Stimulated activated CD8-positive, alpha-beta memory T cell treated with anti-CD3 and anti-CD28 coated beads, Interleukin-15, amount 100 ng/mL, for 24 hours (primary cell): ENCODE measurements at places on chromosomes 4 and X.

DNA sequence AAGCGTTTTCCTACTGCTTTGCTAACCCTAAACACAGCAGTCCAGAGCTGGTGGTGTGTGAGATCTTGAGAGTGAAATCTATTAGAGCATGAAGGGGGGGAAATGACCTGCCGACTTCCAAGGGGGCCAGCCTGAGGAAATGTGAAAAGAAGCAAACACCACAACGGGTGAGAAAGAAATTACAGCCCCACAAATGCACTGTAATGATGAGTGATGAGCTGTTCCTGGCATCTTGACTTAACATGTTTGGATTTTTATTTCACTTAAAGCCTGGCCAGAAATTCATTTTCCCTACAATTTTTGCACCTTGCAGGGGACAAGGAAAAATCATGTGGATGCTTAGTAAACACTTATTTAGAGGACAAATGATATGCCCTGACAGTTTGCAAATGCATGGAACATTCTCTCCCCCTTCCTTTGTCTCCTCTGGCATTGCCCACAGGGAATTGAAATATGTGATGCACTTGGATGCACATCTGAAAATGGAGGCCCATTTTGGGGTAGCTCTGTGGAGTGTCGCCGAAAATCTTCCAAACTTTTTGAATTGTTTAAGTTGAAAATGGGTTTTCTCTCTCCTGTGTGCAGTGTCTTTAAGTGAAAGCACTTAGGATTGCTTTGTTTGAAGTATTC, 84.3 kb upstream of the TMEM150C start:
- DNase-seq, result no peak

GRCh38 chr4:137597752-137598430, 65.6 kb upstream of the PCDH18 start:
- no peak for DNase-seq

- DNase-seq, result no peak
Observed at GRCh38 chrX:8067754-8068462, 103.2 kb downstream of the VCX2 start.

GRCh38 chr4:138749303-138749702, 266.3 kb upstream of the NOCT start:
- no peak for DNase-seq

DNA sequence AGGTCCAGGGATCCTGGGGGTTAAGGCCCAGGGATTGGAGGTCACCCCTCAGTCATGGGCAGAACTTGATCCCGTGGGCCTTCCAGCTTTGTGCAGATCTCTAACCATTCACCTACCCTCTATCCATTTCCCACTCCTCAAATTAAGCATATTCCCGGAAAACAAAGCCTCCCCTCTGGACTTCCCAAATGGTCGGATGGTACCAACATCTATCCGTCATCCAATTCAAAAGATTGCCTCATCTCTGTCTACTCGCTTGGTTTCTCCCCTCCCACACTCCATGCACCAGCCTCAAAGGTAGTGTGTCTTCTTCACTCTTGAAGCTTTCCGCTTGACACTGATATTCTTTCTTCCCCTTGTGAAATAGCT, 473 bp upstream of the BCLAF3 start:
- DNase-seq, result no peak

DNA sequence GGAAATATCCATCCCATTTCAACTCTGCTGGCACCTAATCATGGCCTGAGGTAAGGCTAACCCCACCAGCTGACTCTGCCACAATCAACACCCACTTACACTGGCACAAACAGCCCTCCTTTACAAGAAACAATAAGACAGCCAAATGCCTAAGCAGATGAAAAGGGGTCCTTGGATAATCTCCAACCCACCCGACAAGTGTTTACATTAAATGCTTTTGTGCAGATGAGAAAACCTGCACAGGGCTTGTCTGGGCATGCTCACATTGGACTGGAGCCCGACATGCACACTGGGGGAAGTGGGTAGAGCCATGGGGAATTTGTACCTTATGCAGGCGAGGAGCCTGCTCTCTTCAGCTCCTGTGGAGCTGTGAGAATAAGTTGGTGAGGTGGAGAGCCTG, 138.9 kb upstream of the ITM2A start:
- DNase-seq, result no peak

- no peak for DNase-seq
Observed at GRCh38 chr4:8135666-8136065, 22.9 kb downstream of the ABLIM2 start.

GRCh38 chr4:159239629-159240028, 136.8 kb downstream of the RAPGEF2 start:
- no peak for DNase-seq

DNA sequence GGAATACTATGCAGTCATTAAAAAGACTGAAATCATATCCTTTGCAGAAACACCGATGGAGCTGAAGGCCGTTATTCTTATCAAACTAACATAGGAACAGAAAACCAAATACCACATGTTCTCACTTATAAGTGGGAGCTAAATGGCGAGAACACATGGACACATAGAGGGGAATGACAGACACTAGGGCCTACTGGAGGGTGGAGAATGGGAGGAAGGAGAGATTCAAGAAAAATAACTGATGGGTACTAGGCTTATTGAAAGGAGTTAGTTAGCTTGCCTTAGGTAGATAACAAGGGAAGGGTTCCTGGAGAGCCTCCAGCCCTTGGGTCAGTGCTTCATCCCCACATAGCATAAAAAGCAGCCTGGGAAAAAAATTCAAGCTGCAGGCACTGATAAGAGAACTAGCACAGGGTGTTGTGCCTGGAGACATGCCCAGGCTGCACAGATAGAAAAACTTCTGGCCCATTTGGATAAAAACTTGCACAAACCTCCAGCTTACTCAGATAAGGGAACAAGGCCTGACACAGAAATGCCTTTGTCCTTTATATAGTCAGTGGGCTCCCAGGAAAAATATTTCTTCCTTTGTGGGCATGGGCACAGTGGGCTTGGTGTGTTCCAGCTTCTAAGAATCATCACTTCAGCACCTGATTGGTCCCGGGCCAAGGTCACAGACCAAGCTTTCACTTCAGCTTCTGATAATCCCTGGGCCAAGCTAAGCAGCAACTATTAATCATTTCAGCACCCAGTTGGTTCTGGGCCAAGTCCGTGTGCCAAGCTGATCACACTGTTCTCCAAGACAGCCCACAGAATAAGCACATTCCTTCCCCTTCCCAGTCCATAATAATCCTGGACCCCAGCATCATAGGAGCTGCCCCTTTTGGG, 23.1 kb upstream of the PWWP3B start:
- no peak for DNase-seq
